GM23248 (cell line): ENCODE measurements at places on chromosomes 5 and 9. TPM values are rescaled to one million over a fixed set of nuclear protein-coding genes. Genes with fewer than 3 reads are reported as not detected.

Gene TMEM203
- total RNA-seq: 44.3 and 52.9 TPM in 2 replicates

Gene OSMR
- total RNA-seq: 52.5 and 70.8 TPM in 2 replicates

Gene NSD1
- 29.7 and 31.9 TPM in 2 replicates for total RNA-seq

Gene LRRTM2
- total RNA-seq: 0.11 and 0.38 TPM in 2 replicates

Gene KIF12
- total RNA-seq: not detected in 2 replicates

Gene ZNF484
- 5.9 and 6.9 TPM in 2 replicates for total RNA-seq

DNA sequence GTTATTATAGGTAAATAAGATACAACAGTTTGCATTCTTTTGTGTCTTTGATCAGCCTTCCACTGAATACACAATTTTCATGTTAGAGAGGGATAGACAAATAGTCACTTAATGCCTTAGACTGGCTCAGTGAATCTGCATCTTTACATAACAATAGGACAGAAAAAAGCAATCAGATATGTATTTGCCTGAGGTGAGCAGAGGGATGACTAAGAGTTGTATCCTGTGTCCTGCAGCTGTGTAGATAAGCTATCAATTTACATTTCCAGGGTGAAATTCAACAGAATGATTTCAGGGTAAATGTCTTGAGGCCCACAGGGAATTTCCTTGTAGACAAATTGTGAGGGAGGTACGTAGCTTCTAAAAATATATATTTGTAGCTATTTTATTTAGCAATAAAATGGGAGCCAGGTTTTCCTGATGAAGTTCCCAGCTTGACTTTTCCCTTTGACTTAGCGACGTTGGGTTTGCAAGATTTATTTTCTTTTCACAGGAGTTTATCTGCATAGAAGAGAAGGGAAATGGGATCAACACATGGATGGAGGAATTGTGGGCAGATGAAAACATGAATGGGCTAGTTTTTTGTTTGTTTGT, 586.1 kb upstream of the CDH6 start:
- H3K27ac ChIP-seq: no peak overlapping the region
- no peak overlapping the region for H3K4me3 ChIP-seq
- DNase-seq: no peak
- no peaks in the 10 kb centered on the region for H3K36me3 ChIP-seq
- H3K4me1 ChIP-seq: no peaks in the 10 kb centered on the region

DNA sequence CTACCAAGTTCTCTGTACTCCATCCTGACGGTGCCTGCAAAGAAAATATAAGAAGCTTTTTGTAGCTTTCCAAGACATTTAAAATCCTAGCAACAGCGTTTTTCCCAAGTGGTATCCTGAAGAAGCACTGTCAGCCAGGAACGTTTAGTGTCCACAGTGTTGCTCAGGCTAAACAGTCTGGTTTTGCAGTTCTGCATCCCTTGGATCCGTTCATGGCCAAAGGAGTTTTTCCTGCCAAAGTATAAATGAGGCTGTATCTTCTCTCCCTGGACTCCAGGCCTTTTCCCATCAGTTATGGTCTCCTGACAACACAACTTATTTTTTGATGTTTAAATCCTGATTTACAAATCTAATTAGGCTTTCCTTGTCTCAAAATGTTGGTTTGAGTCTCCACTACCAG, 925.8 kb downstream of the TLE1 start:
- H3K27me3 ChIP-seq: no peaks in the 10 kb centered on the region
- no peak for DNase-seq
- no peak overlapping the region for H3K4me3 ChIP-seq

- H3K27me3 ChIP-seq: no peaks in the 10 kb centered on the region
- no peak overlapping the region for H3K27ac ChIP-seq
- H3K36me3 ChIP-seq: peaks cover 4% of the 10 kb centered on the region; the same call in 1 of the 2 replicates
Measured at GRCh38 chr9:35506359-35506758, 16.4 kb downstream of the RUSC2 start.

DNA sequence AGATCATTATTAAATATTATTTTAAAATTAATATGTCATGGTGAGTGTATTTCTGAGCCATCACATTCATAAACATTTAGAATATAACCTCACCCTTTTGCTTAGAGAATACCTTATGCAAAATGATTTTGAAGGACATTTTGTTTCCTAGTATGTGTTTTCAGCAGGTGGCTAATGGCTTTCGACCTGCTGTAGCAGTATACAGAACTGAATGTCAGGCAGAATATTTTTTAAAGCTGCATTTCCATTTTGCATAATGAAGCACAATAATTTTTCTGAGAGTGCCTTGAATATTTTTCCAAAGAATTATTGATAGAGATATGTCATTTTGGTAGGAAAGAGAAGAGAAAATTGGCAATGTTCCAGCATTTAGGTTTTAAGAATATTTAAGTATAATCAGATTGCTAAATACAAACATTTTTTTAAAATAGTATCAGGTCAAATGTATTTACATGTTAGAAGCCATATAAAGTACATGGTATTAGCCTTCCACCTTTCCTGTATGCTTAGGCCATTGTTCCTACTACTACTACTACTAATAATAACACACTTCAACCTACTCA, 42.3 kb downstream of the PAM start:
- no peaks in the 10 kb centered on the region for H3K36me3 ChIP-seq
- no peak for DNase-seq
- no peaks in the 10 kb centered on the region for H3K27me3 ChIP-seq
- no peak overlapping the region for H3K4me3 ChIP-seq
- H3K27ac ChIP-seq: no peak overlapping the region
